ENCODE measurements at places on chromosomes 3 and 15.

GRCh38 chr15:70426096-70426821 lies 328.5 kb upstream of the TLE3 start:
- no peak for DNase-seq

- no peak for DNase-seq
Observed at GRCh38 chr3:178537122-178537705, 978 bp downstream of the KCNMB2 start.

DNA sequence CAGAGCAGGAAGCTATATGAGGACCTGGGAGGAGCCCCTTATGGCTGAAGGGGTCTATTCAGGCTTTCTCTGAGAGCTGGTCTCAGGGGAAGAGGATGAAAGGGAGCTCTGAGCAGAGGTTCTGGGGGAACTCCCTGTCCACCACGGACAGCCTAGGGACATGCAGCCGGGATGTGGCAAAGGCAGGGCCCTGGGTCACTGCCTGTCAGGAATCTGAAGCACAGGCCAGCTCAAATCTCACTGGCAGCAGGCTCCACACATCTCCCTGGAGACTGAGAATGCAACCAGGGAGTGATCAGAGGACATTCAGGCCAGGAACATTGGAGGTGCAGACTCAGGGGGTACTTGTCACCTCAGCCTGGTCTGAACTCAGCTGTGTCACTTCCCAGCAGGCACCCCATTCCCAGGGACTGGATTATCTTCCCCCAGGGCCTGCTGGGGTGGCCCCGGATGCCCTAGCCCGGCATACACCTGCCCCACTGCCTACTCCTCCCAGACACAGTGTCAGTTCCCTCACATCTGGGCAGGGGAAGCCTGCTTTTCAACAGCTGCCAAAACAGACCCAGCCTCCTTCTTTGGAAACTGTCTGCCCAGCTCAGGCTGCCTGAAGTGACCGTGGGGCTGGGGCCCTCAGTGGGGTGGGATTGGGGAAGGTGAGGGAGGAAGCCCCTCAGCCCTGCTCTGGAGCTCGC lies 18.3 kb upstream of the SEMA3F start:
- no peak for DNase-seq

GRCh38 chr3:128226186-128226725 lies 73.0 kb downstream of the EEFSEC start:
- no peak for DNase-seq

DNA sequence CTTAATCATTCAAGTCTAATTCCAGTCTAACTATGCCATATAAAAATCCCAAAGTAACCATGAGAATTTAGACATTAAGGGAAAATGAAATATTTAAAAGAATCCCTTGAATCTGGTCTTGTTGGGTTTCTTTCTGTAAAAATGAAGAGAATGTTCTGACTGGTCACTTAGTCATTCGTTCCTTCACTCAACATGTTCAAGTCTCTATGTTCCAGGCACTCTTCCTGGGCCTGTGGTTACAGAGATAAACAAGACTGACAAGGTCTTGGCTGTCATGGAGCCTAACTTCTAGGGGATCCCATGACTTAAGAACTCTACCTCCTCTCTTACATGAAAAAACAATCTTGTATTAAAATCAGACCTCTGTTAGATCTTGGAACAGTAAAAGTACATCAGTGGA lies 638.6 kb upstream of the TBL1XR1 start:
- no peak for DNase-seq

DNA sequence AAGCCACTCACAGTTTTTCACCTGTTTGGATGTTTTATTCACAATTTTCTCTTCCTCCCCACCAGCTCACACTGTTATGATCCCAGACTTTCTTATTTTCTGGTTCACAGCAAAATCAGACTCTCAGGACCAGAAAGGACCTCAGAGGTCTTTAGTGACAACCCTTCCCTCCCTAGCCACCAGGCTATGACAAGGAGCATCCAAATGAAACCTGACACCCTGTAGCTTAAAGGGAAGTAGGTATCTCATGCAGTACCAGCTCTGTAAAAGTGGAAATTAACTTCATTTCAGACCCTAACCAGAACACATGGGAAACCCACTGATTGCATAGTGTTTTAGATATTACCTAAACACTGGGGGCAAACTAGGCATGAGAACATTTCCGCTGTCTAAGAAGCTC lies 45.3 kb downstream of the ATP13A5 start:
- no peak for DNase-seq

GRCh38 chr3:105518806-105519418 lies 152.2 kb downstream of the ALCAM start:
- peak; percentile 73 for DNase-seq

DNA sequence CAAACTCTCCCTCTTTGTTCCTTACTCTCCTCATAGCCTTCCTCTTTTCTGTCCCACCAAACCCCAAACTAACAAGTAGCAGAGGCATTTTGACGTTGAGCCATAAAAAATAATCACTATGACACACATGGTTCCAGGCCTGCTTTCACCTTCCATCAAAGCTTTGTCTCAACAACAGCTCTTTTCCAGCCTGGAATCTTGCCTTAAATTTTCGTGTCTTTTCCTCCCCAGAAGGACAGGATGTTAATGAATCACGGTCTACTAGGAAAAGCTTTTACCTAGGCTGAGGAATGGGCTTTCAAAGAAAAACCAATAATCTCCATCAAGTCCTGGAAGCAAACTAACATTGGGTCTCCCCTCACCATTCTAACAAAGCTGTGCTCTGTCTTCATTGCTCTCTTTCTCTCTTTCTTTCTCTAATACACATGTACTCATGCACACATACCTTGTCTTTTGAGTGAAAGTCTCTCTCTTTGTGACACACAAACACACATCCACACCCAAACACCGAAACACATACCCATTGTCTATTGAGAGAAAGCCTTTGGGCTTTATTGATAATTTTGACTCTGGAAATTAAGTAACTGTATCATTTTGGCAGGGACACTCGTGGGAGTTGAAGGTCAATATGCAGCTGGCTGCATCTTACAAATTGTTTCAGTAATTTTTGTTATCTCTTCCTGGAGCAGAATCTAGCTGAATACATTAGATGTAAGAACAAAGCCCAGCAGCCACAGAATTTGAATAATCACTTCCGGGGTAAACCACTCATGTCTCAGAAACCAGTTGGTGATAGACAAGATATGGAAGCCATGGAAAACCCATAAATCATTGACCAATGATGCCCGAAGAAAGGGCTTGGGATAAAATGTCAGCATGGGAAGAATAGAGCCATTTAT lies 107.4 kb upstream of the SLC4A7 start:
- peak; percentile 39 for DNase-seq

- no peak for DNase-seq
Observed at GRCh38 chr15:26132811-26133210, 269.7 kb upstream of the ATP10A start.

GRCh38 chr3:60746695-60747416 lies 504.4 kb downstream of the FHIT start:
- no peak for DNase-seq

DNA sequence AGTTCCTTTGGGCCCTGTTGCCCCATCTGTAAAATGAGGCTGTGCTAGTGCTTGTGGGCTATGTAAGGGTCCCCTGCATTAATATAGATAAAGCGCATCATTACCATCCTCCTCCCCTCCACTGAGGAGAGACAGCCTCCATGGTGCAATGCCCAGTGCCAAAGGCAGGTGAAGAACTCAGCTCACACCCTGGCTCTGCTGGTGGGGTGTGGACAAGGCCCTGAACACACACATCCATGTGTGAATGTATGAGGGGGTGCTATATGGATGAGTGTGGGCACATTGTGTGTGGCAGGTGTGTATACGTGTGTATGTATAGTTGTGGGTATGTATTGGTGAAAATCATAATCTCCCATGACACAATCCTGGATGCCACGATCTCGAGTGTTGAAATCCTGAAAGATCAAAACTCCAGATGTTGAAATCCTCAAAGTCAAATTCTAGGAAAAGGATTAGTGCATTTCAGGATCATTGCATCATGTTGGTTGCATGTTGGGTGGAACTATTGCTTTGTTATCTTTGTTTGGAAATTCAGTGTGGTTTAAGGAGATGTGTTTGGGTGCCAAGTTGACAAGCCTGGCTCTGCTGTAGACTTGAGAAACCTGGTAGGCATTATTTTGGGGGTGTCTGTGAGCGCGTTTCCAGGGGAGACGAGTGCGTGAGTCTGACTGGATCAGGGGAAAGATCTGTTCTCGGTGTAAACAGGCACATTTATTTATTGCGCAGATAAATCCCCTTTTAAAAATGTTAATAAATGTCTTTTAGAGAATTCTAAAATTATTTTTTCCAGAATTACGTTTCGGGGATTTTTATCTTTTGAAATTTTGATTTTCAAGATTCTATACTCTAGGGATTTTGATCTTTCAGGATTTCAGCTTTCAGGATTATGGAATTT lies 42.0 kb upstream of the SEC61A1 start:
- no peak for DNase-seq

- no peak for DNase-seq
Observed at GRCh38 chr15:93917181-93917580, 314.2 kb upstream of the MCTP2 start.
